ENCODE measurements at places on chromosomes 4 and X. TPM values are rescaled to one million over a fixed set of nuclear protein-coding genes. Genes with fewer than 3 reads are reported as not detected.

DNA sequence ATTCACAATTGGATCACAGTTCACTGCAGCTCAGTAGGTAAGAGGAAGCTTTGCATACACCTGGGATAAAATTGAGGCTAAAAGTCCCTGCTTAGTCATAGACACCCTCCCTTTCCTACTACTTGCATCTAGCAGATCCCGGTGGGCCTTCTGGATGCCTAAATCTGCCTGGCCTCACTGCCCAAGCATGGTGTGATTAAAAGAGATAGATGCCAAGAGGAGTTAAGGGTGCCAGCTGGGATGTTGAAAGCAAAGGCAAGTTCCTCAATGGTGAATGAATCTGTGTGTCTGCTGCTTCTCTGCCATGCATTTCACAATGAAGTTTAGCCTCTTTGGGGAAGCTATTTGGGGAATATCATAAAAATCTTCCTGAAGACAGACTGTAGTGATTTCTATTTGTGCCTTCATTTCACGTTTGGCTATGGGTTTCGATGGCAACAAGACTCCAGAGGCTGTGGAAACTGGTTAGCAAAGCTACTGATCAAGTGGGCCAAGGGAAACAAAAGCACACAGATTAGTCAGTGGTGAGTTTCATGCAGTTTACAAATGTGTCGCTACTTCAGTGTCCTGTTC is 534.0 kb downstream of the ANKRD50 start:
- H3K4me1 ChIP-seq: peaks cover 7% of the 10 kb centered on the region
- DNase-seq: no peak
- H3K27me3 ChIP-seq: no peaks in the 10 kb centered on the region

- no peaks in the 10 kb centered on the region for H3K36me3 ChIP-seq
- DNase-seq: no peak
- H3K4me1 ChIP-seq: peaks cover 28% of the 10 kb centered on the region
- H3K27ac ChIP-seq: no peak overlapping the region
Measured at GRCh38 chr4:54060116-54060515, 4.3 kb downstream of the CHIC2 start.

DNA sequence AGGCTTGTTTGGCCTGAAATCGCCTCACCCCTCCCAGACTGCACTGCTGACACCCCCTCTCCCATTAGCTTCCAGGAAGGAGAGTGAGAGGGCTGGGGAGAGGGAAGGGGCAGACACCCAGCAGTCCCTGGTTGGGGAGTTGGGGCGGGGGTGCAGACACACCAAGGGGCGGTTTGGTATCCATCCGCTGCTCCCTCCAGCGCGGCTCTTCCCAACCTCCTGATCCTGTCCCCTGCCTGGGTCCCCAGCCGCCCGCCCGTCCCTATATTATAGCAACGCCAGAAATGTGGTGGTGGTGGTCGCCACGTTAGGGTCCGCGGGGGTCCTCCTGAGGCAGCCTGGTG is 24.9 kb downstream of the GPRASP3 start:
- no peaks in the 10 kb centered on the region for H3K4me1 ChIP-seq
- H3K36me3 ChIP-seq: peaks cover 9% of the 10 kb centered on the region
- no peak overlapping the region for H3K4me3 ChIP-seq
- no peak for DNase-seq
- H3K27ac ChIP-seq: no peak overlapping the region
- no peaks in the 10 kb centered on the region for H3K27me3 ChIP-seq

- H3K27me3 ChIP-seq: peaks cover 4% of the 10 kb centered on the region
- no peaks in the 10 kb centered on the region for H3K4me1 ChIP-seq
- no peak overlapping the region for H3K27ac ChIP-seq
- H3K36me3 ChIP-seq: no peaks in the 10 kb centered on the region
- no peak for DNase-seq
- no peak overlapping the region for H3K4me3 ChIP-seq
Measured at GRCh38 chr4:43330288-43330687, 437.8 kb downstream of the GRXCR1 start.

GRCh38 chr4:76339364-76339763 is 32.8 kb downstream of the STBD1 start:
- H3K4me1 ChIP-seq: peaks cover 3% of the 10 kb centered on the region
- DNase-seq: no peak
- H3K4me3 ChIP-seq: no peak overlapping the region
- peaks cover 7% of the 10 kb centered on the region for H3K27me3 ChIP-seq
- H3K36me3 ChIP-seq: no peaks in the 10 kb centered on the region
- no peak overlapping the region for H3K27ac ChIP-seq

DNA sequence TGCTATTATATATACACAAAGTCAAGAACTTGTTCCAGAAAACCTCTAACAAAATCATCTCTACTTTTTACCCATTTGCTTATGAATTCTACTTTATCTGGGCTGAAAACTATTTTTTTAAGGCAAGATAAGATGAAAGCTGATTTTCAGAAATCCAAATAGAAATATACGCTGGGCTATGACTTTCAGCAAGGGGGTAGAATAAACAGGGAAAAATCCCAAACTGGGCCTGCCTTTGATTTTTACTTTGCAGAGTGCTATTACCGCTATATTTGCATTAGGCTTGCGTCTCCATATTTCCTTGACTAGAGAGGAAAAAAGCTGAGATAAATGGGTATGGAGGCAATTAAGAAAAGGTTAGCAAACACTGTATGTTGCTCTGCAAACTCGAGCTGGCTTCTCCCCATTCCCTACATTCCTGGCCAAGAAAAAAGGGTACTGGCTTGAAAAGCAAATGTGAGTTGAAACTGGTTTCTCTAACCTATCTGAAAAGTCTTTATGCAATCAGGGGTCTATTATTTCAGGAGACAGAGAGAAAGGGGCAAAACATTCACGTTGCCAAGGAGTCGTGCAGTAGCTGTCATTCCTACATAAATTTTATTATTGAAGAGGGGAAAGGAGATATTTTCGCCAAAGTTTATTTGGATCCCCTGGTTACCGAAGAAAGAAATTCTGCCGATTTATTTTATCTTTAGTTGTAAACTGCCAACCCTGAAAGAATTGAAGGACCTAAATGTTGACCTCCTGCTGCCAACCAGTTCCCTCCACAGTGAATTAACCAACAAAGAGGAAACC is 2.2 kb downstream of the TMEM47 start:
- H3K4me3 ChIP-seq: peak overlapping the region; percentile 91
- no peaks in the 10 kb centered on the region for H3K36me3 ChIP-seq
- peaks cover 7% of the 10 kb centered on the region for H3K4me1 ChIP-seq
- peaks cover 56% of the 10 kb centered on the region for H3K27me3 ChIP-seq
- DNase-seq: no peak
- peak overlapping the region; percentile 57 for H3K27ac ChIP-seq

RTL9 gene
- total RNA-seq: 0.39 TPM

FGFBP1 gene
- 21.7 TPM for total RNA-seq

GRCh38 chrX:131595120-131595519 is 51.2 kb downstream of the OR13H1 start:
- no peak overlapping the region for H3K27ac ChIP-seq
- no peaks in the 10 kb centered on the region for H3K27me3 ChIP-seq
- no peak for DNase-seq

SMIM31 gene
- total RNA-seq: not detected

DNA sequence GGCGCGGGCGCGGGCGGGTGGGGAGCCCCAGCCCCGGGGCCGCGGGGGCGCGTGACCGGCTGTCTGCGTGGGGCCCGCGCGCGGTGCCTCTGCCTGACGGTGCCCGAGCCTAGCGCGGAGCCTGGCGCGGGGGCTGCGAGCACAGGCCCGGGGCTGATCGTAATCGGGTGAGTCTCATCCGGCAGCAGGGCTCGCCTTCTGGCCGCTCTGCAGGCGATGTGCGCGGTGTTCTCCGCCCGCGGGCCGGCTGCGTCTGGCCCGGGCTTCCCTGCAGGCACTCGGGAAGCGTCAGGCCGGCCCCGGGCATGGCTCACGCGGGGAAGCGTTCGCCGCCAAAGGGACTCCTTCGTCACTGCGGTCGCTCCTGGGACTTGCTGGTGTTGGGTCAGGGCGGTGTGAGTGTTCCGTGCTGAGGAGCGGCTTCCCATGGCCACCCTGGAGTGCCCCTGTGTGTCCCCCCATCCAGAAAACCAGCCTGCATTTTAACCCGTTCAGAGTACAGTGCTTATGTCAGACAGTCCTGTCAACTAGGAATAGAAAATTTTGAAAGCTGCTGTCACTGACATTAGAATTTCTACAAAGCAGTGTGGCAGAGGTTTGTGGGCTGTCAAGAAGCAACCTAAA is 40.6 kb downstream of the FAM149A start:
- H3K27me3 ChIP-seq: peaks cover 23% of the 10 kb centered on the region
- H3K4me1 ChIP-seq: peaks cover 10% of the 10 kb centered on the region
- peak overlapping the region; percentile 82 for H3K27ac ChIP-seq

NSG1 gene
- total RNA-seq: 71.9 TPM

- H3K4me1 ChIP-seq: no peaks in the 10 kb centered on the region
- H3K36me3 ChIP-seq: no peaks in the 10 kb centered on the region
- no peak for DNase-seq
- no peaks in the 10 kb centered on the region for H3K27me3 ChIP-seq
Measured at GRCh38 chrX:104913348-104913747, 307.1 kb downstream of the TEX13A start.

PNMA6F gene
- total RNA-seq: not detected

GRCh38 chr4:86594559-86595425 is 677 bp downstream of the PTPN13 start:
- peak; percentile 70 for DNase-seq
- H3K4me3 ChIP-seq: peak overlapping the region; percentile 98
- no peaks in the 10 kb centered on the region for H3K36me3 ChIP-seq
- H3K27me3 ChIP-seq: no peaks in the 10 kb centered on the region
- H3K4me1 ChIP-seq: peaks cover 39% of the 10 kb centered on the region

DNA sequence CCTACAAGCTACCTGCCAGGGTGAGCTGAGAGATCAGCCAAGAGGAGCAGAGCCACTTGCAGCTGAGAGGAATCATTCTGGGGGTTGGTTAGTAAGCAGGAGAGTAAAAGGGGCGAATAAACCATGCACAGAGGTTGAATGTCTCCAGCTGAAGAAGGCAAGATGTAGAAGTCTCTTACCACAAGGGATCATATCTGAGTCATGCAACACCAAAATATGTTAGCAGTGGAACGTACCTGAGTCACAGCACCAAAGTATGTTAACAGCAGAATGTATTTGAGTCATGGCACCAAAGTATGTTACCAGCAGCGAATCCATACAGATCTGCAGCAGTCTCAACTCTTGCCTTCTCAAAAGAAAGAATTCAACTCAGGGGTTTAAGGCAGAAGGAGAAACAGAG is 29.9 kb downstream of the C4orf51 start:
- H3K4me1 ChIP-seq: peaks cover 9% of the 10 kb centered on the region
- peak overlapping the region; percentile 26 for H3K27ac ChIP-seq
- H3K27me3 ChIP-seq: no peaks in the 10 kb centered on the region
- H3K4me3 ChIP-seq: no peak overlapping the region

GRCh38 chr4:159608436-159608835 is 505.6 kb downstream of the RAPGEF2 start:
- H3K4me3 ChIP-seq: no peak overlapping the region
- H3K27ac ChIP-seq: no peak overlapping the region
- H3K36me3 ChIP-seq: no peaks in the 10 kb centered on the region

GRCh38 chr4:169159624-169160171 is 111.1 kb downstream of the SH3RF1 start:
- H3K27me3 ChIP-seq: no peaks in the 10 kb centered on the region
- no peak overlapping the region for H3K4me3 ChIP-seq
- peaks cover 47% of the 10 kb centered on the region for H3K4me1 ChIP-seq
- peaks cover 19% of the 10 kb centered on the region for H3K36me3 ChIP-seq
- no peak for DNase-seq

GRCh38 chr4:98794565-98795205 is 134.2 kb downstream of the EIF4E start:
- no peaks in the 10 kb centered on the region for H3K4me1 ChIP-seq
- no peak for DNase-seq
- H3K4me3 ChIP-seq: no peak overlapping the region
- peaks cover 4% of the 10 kb centered on the region for H3K27me3 ChIP-seq
- no peaks in the 10 kb centered on the region for H3K36me3 ChIP-seq

- DNase-seq: no peak
- no peak overlapping the region for H3K4me3 ChIP-seq
- H3K27ac ChIP-seq: no peak overlapping the region
- H3K27me3 ChIP-seq: no peaks in the 10 kb centered on the region
- H3K4me1 ChIP-seq: peaks cover 7% of the 10 kb centered on the region
Measured at GRCh38 chr4:86221002-86221401, 138.9 kb downstream of the MAPK10 start.

DNA sequence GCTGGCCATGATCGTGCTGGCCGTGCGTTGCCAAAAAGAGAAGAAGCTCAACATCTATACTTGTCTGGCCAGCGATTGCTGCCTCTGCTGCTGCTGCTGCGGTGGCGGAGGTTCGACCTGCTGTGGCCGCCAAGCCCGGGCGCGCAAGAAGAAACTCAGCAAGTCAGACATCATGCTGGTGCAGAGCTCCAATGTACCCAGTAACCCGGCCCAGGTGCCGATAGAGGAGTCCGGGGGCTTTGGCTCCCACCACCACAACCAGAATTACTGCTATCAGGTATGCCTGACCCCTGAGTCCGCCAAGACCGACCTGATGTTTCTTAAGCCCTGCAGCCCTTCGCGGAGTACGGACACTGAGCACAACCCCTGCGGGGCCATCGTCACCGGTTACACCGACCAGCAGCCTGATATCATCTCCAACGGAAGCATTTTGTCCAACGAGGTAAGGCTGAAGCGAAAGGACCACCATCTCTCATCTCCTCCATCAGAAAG is 3.3 kb downstream of the PCDH10 start:
- peaks cover 22% of the 10 kb centered on the region for H3K4me1 ChIP-seq
- peak overlapping the region; percentile 93 for H3K4me3 ChIP-seq

RBM46 gene
- total RNA-seq: 0.24 TPM

DNA sequence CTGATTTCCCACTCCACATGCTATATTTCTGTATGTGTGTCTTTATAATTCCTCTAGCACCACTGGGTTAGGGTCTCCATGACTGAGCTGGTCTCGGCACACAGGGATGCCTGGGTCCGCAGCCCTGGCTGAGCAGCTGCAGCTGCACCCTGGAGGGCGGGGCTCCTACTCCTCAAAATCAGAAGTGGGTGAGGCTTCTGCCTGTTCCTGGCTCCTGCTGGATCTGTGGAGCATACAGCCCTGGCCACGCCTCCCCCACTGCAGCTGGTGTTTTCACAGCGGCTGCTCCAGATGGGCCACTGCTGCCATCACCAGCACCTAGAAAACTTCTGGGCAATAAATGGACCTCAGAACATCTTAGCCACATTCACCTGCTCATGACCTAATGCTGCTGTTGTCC is 30.9 kb downstream of the SPCS3 start:
- H3K4me1 ChIP-seq: no peaks in the 10 kb centered on the region
- peaks cover 9% of the 10 kb centered on the region for H3K36me3 ChIP-seq
- no peak overlapping the region for H3K4me3 ChIP-seq
- no peak for DNase-seq

FGA gene
- total RNA-seq: 13.4 TPM

AMOT gene
- total RNA-seq: 507 TPM
